ENCODE measurements at places on chromosomes 4 and X.
A peak's percentile ranks its signal among the peaks of the same experiment; 100 is the strongest.

DNA sequence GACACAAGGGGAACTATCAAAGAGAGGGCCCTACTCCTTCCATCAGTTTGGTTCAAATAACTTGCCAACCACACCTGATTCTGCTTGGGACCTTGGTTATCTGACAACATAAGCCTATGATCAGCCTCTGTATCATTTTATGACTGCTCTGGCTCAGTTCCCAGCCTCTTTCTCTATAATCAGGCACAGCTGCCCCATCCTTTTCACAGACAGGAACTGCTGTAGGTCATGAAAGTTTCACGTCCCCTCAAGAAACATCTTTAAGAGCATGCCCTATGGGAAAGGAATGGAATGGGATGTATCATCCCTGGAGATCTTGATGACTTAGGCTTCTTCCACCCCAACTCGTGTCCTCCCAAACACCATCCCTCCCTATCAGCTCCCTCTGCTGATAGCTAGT lies 243.4 kb downstream of the AR start:
- DNase-seq, result no peak

DNA sequence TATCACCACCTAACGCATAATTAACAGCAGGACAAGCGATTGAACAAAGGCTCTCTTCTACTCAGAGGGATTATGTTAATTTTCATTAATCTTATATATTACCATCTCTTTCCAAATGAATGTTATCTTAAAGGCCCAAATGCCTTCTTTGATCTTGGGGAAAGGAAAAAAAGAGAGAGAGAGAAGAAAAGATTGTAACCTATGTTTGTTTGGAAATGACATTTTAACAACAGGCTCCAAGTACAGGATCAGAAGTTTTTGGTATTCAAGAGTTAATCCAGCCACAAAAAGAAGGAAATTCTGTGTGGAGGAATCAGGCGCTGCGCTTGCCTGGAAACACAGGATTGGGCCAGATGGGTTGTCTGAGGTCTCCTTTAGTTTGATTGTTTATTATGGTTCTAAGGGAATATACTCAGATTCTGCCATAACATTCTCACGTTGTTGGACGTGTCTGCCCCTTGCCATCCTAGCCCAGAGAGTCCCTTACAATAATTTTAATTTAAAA lies 100.7 kb upstream of the STX18 start:
- DNase-seq, result no peak

- no peak for DNase-seq
Measured at GRCh38 chrX:133493366-133493765, 78.1 kb upstream of the GPC4 start.

GRCh38 chr4:5972571-5972970 lies 45.7 kb downstream of the C4orf50 start:
- no peak for DNase-seq

- no peak for DNase-seq
Measured at GRCh38 chr4:6095023-6095752, 77.0 kb upstream of the C4orf50 start.

- peak; percentile 26 for DNase-seq
Measured at GRCh38 chr4:120071192-120071795, 4.6 kb upstream of the MAD2L1 start.

- DNase-seq, result peak; percentile 77
Measured at GRCh38 chrX:155334486-155335336, at the start of gene CLIC2. Gene CLIC2 (minus strand): TSS chrX:155334614. CDS start chrX:155334427, 187 bp downstream.

DNA sequence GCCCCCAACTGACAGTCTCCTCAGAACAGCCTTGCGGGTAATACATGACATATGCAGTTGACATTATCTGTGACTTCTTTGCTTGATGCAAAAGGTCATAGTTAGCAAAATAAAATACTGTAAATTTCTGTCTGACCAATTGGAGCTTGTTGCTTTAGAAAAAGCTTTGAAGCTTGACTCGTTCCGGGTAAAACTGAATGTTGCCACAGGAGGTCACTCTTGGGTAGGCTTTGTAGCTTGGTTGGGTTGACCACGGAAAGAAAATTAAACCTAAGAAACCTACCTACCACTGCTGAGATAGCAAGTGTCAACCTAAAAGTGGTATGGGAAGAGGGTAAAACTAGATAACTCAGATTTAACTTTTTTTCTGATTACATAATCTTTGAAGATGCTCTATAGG lies 23.2 kb downstream of the PRPS2 start:
- no peak for DNase-seq

GRCh38 chrX:10570601-10571000 lies 49.8 kb downstream of the MID1 start:
- no peak for DNase-seq

GRCh38 chrX:120755066-120755846 lies 120.4 kb downstream of the CT47B1 start:
- no peak for DNase-seq

DNA sequence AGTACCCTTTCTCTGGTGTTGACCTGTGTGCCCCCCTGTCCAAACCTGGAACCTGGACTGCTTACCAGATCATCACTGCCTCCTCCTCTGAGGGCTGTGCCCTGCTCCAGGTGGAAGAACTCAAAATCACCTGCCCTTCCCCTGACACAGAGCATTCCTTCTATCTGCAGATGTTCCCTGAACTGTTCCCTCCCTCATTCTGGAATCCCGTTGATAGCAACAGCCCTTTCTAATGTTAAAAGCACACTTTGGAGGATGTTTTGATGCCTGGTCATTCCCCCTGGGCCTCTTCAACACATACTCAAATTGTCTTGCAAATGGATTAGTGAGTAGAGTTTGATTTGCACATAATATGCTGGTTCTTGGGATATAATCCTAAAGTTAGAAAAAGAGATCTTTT lies 225.8 kb downstream of the FGF13 start:
- no peak for DNase-seq

DNA sequence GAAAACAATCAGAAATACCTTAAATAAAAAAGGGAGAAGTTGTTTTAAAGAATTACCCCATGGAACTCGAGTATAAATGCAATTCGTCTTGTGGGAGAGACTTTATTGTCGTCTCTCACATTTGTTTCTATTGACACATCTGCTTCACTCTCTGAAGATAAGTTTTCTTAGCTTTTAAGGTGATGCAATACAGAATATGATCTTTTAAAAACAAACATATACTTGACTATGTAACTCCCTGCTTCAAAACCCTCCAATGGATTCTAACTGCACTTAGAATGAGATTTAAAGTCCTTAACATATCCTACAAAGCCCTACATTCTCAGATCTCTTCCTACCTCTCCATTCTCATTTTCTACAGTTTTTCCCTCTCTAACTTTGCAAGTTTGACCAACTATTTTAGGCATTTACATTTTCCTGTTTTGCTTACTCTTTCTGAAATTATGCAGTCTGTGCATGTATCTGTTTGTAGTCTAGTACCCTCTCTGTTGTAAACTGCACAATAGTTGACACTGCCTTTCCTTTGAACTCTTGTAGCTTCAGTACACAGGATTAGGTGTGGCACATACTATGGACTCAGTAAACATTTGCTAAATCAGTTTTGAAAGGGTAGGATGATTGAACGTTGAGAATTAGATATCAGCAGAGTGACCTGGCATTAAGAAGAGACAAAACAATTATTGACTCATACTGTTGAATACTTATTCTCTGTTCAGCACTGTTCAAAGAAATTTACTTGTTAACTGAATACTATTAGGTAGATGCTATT lies 59.8 kb downstream of the AGTR2 start:
- no peak for DNase-seq

GRCh38 chrX:127128282-127128681 lies 308.8 kb downstream of the PRR32 start:
- no peak for DNase-seq

GRCh38 chrX:16903274-16904022 lies 33.3 kb upstream of the RBBP7 start:
- DNase-seq, result no peak

DNA sequence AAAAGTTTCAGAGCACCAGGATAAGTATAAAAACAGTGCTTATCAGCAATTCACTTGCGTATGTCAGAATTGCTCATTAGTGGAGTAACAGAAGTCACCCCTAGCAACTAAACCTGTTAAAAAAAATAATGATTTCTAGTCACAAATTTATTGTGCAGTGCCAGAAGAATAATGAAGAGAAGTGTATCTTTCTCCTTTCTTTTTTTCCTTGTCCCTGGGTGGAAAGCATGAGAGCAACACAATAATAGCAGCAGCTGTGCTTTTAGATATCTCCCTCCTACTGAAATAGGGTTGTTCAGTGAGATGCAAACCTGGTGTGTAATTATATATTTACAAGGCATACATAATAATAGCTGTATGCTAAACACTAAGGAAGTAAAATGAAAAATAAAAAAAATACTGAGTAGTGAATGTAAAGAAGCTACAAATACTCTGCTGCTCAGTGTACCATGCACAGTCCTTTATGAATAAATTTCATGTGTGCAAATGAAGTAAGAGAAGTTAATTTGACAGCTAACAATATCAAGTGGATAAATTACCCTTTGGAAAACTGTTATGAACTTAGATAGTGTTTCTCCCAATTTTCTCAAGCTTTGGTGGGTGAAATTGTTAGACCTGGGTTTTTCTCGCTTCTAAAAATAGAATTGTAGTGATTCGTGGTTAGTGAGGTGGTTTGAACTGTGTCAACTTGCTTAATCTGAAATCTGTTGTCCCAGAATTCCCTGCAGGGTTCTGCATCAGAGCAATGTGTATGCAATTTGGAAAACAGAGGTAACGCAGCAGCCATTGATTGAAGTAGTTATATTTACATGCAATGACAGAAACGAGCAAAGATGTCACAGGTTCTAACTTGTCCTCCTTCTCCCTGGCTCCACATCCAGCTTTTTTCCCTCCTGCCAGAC lies 125.7 kb upstream of the NDST3 start:
- DNase-seq, result no peak

DNA sequence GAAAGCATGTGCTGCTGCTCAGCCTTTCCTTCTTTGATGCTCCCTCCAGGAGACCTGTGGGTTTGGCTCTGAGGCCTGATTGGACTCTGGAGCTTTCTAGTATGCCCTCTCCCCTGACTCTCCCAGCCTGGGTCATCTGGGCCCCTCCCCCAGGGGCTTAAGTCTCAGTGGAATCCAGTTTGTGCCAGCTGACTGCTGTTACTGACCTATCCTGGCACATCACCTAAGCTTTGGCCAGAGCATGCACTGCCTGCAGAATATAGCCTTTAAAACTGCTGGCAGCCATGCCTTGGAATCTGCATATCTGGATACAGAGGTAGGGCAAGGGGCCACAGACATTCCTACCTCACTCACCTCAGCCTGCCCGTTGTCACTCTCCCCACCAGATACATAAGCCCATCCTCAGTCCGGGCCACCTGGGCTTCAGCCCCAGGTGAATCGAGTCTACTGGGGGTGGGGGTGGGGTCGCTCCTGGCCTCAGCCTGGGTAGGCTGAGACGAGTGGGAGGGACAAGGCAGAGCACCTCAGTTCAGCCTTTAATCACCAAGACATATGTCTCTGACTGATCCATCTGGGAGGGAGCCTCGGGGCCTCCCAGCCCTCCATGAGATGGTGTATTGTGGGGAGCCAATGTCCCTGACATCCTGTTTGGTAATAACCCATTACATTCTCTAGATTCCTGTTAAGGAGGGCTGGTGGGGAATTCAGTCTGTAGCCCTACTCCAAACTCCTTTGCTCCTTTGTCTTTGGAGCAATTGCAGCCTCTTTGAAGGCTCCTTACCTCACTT lies 61.2 kb downstream of the STARD8 start:
- DNase-seq, result no peak

DNA sequence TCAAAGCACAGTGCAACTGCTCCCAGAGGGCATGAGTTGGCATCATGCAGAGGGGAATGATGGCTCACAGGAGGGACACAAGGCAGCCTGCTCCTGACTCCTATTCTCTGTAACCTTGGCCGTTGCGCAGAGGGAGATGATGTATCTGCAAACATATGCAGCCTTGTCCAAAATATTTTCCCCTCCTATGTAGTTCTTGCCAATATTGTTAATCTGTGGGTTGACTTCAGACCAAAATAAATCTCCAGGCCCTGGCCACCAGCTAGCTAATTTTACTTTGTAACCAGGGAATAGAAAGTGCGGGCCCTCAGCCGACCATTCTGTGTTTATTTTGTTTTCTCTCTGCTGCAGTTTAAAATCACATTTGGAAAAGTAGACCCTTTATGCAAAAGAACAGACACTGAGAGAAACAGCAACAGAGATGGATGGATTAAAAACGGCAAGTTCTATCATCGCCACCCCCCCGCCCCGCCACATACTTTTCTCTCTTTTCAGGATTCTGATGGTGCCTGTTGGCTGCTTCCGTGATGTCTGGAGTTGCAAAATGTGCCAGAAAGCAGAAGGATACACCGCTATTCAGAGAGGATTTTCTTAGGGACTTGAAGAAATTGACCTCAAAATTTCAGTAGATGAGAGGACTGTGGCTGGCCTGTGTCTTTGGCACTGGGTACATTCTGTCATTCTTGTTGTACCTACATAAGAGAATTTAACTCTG lies 185.3 kb upstream of the BCOR start:
- peak; percentile 40 for DNase-seq

All from left hindlimb (tissue), 1 donor.